Skeletal muscle cell (primary cell): ENCODE measurements at places on chromosomes 6 and 20.

DNA sequence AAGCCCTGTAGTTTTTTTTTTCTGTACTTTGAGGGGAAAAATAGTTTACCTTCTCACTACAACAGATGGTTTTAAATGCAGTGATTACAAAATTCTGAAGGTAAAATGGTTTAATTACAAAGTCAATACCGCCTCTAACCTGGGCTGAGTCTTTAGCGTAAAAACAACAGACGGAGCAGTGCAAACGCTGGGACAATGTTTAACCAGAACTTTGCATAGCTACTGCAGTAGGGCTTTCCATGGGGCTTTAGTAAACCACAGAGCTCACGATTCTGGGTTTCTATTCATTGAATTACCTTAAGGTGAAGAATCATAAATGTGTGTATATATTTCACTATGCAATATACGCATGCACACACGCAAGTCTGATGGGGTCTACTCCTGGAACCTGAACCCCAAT is 77.9 kb downstream of the RFX6 start:
- no peak for DNase-seq

GRCh38 chr20:63519668-63520503 is 679 bp upstream of the PPDPF start:
- DNase-seq = no peak

DNA sequence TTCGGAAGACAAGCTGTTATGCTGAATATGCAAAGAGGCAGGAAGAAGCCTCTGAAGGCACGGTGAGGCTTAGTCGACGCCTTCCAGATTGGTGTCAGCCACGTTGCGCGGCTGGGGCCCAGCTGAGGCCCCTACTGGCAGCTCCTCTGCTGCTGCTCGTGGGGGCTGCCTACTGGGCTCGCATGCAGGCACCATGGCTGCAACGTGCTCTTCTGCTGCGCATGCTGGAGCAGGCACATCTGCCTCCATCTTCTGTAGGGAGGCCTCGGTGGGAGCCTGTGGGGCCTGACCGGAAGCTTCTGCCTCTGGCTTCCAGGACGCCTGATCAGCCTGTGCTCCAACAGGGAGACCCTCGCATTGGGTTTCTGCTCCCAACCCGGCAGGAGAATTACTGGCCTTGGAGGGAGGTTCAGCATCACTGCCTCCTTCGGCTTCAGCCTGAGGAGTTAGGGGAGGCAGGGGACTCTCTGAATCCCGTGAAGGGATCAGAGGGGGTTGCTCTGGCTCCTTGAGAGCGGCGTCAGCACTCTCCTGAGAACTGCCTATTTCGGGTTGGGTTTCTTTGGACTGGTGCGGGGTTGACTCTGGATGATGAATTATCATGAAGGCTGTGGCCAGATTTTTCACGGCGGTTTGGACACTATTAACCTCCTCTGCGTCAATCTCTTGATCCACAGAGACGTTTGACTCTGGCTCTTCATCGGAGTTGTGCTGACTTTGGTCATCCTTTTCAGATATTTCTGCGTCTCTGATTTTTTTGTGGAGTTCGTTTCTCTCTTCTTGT is 49.1 kb downstream of the TXLNB start:
- DNase-seq = no peak

DNA sequence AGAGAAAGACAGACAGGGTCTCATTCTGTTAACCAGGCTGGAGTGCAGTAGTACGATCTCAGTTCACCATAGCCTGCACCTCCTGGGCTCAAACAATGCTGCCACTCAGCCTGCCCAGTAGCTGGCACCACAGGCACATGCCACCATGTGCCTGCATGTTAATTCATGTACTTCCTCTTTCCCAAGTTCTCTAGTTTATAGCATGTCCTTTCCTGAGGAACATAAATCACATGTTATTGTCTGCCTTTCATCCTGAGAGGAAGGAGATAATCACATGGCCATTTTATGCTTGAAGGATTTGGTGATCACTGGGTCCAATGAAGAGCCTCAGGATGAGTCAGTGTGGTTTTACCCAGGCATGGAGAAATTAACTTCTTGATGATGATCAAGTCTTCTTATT is 47.9 kb downstream of the COL11A2 start:
- DNase-seq = no peak

DNA sequence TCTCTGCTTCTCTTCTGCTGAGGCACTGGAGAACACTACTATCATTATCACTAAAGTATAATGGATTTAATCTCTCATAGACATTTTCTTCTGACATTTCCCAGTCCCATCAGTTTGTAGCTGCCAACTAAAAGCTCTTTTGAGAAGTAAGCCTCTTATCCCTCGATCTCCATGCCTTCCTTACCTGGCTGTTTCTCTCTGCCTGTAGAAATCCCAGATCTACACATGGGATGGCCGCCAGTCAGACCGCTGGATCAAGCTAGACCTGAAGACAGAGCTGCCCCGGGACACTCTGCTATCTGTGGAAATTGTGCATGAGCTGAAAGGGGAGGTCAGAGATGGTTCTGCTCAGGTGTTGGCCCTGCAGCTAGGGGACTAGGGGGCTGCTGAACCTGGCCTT is 25.4 kb downstream of the CCDC167 start:
- DNase-seq = no peak

DNA sequence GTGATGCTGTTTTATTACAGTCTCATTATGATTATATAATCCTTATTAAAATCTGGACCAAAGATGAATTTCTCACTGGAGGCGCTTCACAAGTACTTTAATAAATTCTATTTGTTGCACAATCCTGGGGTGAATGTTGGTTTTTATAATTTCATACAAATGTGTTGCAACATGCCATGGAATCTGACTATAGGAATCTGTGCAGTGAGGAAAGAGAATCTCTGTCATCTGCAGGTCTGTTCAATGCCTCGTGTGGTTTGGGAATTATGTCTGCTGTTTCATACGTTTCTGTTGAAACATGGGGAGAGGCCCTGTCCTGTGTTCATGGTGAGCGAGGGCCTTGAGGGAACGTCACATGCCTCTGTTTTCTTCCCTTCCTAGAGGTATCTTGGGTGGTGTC is 277.3 kb downstream of the CDH4 start:
- no peak for DNase-seq

- DNase-seq = no peak
These were observed 275.5 kb upstream of the SGK1 start for GRCh38 chr6:134593442-134593841.

DNA sequence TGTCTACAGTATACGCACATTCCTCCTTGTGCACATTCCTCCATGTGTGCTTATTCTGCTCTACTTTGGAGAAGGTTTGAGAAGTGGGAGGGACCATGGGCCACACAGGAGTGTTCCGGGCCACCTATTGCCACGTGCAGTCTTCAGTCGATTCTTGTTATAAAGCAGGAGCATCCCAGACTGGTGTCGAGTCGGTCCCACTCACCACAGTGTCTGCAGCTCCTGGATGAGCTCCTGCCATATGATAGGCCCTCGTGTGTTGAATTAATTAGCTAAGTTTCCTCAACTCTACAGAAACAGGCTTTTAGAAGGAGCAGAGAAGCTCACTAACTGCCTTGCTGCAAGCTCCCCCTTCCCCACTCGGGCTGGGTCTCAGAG is 22.6 kb downstream of the ENTPD6 start:
- DNase-seq = no peak

- DNase-seq = no peak
These were observed 11.6 kb upstream of the ASCC3 start for GRCh38 chr6:100892693-100893092.
